NCI-H524 (cell line): ENCODE measurements at places on chromosomes 2 and 18.

GRCh38 chr18:12049978-12050811 lies 43.4 kb upstream of the ANKRD62 start:
- DNase-seq: no peak

- peak; percentile 55 for DNase-seq
Measured at GRCh38 chr18:46334868-46335281, 230.7 kb downstream of the HAUS1 start.

DNA sequence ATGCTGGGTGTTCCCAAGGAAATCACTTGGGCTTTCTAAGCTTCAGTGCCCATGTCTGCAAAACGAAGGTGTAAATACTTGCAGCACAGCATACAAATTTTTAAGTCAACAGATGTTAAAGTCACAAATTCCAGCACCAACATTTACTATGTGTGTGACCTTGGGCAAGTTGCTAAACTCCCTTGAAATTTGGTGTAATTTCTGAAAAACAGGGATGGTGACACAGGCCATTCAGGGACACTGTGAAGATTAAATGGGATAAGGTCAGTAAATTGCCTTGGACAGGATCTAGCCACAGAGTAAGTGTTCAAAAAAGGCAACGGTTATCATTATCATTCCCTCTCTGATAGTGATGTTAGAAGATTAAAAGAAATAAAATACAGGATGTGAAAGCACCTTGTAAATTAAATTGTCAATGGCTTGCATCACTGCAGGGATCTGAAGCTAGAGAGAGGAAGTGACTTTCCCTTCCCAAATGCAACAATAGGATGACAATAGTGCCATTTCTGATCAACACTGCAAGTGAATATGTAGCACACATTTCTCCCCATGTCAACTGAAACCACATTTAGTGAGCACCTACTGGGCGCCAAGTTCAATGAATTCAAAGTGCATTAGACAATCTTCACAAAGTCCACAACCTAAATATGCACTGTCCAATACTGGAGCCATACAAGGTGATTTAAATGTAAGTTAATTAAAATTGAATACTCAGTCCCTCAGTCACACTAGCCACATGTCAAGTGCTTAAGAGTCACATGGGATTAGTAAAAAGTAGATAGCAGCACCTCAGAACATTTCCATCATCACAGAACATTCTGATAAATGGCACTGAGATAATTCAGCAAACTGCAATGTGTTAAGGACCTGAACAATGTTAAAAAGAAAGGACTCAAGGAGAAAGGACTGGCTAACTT lies 81.2 kb downstream of the STK39 start:
- no peak for DNase-seq

DNA sequence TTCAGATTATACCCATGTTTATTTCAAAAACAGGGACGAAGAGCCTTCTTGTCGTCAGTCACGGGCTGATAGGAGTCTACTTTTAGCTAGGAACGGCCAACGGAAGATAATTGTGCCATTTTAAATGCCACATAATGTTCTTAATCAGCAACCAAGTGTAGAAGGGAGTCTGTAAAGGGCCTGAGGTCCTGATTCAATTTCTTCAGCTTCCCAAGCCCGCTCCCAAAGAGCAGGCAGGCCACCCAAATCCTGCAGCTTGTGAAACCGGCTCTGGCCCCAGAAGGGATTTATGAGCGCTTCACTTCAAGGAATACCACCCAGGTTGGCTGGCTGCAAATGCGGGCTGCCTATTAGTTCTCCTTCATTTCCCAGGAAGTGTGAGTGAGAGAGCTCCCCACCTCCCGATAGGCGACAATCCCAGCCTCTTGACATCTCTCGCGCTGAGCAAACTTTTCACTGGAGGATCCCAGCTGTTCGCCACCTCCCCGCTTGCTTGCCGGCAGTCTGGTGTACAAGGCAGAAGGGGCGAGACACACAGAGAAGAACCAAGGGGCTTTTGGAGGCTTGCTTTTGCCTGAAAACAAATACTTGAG lies 272.9 kb downstream of the CDH20 start:
- peak; percentile 79 for DNase-seq

DNA sequence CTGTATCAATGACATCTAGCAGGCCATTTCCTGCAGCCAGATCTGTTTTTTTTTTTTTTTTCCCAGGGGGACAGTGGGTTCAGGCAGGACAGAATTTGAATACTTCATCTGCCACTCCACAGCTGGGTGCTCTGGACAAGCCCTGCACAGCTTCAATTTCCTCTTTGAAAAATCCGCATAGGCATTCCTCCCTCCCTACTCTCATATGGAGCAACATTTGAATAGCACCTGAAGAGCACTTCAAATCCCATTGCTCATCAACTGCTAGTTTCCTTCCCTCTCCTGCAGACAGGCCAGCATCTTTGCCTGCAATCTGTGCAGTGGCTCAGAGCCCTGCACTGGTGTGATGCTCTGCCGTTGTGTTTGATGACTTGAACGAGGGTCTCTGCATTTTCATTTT lies 326.3 kb downstream of the TSN start:
- peak; percentile 58 for DNase-seq

DNA sequence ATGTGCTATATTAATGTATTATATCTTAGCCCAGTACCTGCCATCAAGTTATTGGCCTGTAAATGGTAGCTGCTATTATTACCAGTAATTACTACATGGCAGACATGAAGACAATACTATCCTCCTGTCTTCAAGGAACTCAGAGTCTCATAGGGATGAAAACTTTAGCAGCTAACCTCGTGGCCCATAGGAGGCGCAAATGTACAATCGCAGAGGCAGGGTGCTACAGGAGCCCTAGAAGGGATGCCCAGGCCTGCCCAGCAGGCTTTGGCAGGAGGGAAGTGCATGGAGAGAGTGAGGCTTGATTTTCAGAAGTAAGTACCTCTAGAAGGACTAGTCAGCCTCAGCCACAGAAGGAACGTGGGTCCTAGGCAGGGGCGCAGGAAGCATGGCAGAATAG lies 44.7 kb upstream of the KIDINS220 start:
- DNase-seq: no peak

- DNase-seq: no peak
Measured at GRCh38 chr2:185335879-185336278, 402.7 kb upstream of the FSIP2 start.

GRCh38 chr2:42801381-42801780 lies 9.0 kb upstream of the HAAO start:
- no peak for DNase-seq

DNA sequence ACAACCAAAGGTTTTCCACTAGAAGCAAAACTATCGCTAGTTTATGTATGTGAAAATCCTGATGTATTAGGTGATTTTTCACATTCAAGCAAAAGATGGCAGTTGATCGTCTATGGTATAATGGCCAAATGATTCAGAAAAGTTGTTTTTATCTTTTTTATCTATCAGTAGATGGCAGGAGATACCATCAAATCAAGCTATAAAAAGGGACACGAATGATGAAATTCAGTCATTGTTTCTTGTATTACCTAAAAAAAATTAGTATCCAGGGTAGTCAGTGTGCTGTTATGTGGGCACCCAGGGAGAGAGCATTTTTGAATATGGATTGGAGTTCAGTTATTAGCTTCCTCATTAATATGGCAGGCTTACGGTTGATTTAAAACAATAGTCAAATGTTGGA lies 22.9 kb upstream of the CAVIN2 start:
- DNase-seq: no peak

- peak; percentile 53 for DNase-seq
Measured at GRCh38 chr18:79246309-79247108, 149.2 kb upstream of the NFATC1 start.

DNA sequence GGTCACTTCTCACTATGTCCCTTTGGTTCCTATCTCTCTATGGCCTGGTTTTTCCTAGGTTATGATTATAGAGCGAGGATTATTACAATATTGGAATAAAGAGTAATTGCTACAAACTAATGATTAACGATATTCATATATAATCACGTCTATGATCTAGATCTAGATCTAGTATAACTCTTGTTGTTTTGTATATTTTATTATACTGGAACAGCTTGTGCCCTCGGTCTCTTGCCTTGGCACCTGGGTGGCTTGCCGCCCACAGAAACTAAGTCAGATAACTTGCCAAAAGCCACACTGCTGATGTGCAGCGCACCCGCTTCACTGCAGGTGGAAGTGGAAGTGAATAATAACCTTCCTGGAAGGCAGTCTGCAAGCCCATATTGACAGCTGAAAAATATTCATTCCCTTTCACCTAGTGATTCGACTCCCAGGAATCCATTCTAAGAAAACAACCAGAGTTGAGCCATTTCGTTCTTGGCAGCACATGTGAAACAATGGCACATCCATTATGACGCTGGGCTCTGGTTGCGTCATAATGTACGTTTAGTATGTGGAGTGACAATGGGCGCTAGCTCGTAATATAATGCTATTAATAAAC lies 725 bp upstream of the ANKRD53 start:
- no peak for DNase-seq

DNA sequence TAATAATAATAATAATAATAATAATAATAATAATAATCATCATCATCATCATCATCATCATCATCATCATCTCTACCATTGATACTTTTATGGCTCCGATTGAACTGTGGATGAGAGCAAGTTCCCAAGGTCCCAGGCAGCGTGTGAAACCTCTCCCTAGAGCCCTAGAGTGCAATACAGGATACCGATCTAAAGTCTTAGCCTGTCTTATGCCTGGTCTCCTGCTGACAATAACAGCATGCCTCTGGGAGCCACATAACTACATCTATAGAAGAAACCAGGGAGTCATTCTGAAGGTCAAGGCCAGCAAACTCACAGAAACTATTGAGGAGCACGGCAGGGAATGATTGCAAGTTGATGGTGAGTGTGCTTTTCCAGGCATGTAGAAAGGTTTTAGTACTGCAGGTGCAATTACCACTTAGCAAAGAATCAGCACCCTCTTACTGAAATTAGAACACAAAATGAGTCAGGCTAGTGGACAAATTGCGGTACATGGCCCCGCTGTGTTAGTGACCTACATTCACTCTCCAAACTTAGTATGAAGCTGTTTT lies 457.2 kb upstream of the CDH20 start:
- DNase-seq: no peak

- DNase-seq: no peak
Measured at GRCh38 chr2:31255911-31256571, 22.1 kb downstream of the EHD3 start.

GRCh38 chr2:46146866-46147502 lies 150.2 kb upstream of the EPAS1 start:
- no peak for DNase-seq

DNA sequence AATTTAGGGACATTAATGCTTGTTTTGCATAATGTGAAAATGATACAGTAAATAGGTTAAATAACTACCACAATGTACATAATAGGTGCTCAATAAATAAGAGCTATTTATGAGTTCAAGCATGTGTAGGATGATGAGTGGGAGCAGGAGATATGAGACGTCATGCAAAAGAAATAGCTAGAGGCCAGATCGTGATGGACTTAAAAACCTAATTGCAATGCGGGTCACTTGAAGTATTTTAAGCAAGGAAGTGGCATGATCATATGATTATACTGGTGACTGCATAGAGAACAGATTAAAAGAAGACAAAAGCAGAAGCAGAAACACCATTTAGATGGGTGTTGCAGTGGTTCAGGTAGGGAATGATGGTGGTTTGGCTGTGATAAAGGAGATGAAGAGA lies 78.0 kb downstream of the HNMT start:
- no peak for DNase-seq

DNA sequence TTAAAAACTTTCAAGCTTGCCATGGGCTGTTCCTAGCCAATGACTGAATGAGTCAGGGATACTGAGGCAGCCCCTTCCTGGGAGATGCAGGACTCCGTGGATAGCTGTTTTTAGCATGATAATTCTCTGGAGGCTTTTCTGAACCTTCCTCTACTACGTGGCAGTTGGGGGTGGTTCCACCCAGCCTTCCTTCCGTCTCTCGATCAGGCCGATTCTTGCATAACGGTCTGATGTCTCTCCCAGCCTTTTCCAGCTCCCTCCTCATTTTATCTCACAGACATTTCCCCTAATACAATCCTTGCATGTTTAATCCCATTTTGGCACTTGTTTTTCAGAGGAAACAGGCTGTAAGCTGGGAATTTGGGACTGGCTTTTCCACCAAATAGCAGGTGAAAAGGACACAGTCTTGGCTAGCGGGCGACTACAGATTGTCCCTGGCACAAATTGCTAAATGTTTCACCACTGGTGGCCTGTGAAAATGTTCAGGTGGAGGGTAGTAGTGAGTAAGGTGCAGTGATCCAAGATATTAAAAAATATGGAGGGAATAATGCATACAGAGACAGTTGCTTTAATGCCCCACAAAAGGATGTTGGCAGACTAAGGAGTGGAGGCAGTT lies 21.0 kb upstream of the CTLA4 start:
- no peak for DNase-seq

GRCh38 chr2:47751856-47752414 lies 31.0 kb upstream of the MSH6 start:
- DNase-seq: peak; percentile 22

DNA sequence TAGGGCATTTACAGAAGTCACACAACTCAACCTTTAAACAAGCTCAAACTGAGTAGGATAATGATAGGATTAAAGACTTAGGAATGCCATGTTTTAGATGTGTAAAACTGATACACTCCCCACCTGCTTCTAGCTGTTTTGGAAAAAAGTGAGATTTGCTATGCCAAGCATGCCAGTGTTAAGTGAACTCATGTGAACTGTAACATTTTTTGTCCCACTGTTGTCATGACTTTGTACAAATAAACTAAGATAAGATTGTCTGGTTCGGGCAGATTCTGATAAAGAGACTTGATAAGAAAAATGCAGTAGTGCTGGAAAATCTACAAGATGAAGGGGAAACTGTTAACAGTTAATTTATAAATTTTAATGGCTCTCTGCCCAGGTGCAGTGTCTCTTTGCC lies 66.5 kb downstream of the GLS start:
- peak; percentile 13 for DNase-seq

GRCh38 chr2:159156834-159157233 lies 129.7 kb downstream of the WDSUB1 start:
- no peak for DNase-seq

- no peak for DNase-seq
Measured at GRCh38 chr2:150319658-150320555, 167.6 kb downstream of the RND3 start.

DNA sequence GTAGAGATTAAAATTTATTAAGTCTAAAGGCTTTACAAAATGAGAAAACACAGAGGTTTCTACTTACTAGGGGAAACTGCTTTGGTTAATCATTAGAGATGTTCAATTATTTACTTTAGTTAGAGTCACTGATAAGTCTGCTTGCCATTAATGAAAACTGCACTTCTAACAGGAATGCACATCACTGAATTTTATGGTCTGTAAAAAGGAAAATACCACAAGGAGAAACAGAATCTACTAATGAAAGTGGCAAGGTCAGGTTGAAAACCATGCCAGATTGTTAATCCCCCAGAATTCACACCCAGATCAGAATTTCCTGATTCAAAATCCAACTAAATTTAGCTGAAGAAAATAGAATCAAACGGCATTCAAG lies 90.5 kb upstream of the GRB14 start:
- DNase-seq: no peak
